ENCODE measurements at places on chromosomes 7 and 10.

DNA sequence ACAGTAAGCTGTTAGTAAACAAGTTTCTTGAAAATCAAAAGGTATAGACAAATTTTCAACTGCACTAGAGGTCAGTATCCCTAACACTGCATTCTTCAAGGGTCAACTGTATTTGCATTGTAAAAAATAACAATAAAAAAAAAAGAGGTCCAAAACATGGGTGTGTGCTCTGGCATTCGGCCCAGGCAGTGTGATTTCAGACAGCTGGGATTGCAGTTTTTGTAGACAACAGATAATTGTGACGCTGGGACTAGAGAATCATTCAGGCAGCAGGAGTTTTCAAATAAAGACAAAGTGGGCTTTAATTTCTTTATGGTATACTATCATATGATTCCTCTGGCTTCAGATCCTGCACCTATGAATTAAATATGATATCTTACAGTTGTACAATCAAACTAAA lies 543.2 kb upstream of the SEMA3D start:
- DNase-seq: no peak

GRCh38 chr10:126950401-126951105 lies 45.3 kb downstream of the DOCK1 start:
- DNase-seq: no peak

- no peak for DNase-seq
These were observed 21.1 kb upstream of the HBP1 start for GRCh38 chr7:107147464-107148393.

DNA sequence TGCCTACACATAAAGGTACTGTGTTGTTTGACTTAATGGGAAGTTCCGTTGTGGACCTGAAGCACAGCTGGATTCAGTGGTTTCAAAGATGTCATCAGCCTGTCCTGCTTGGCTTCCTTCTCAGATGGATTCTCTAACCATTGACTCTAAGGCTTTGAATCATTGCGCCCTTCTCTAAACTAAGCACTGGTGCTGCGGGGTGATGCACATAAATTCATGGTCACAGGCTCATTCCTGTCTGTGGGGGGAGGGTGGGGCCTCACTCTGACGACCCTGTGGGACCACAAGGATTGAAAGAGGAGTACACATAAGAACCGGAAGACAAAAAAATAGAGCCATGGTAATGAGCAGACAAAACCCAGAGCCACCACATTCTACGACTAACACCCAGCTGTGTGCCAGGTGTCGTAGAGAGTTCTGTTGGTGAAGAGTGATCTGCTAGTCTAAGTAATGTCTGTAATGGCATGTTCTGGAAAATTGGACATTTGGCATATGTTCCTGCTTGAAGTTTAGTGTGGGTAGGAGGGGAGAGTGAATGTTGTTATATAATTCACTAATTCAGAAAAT lies 97.3 kb upstream of the YAE1 start:
- no peak for DNase-seq

DNA sequence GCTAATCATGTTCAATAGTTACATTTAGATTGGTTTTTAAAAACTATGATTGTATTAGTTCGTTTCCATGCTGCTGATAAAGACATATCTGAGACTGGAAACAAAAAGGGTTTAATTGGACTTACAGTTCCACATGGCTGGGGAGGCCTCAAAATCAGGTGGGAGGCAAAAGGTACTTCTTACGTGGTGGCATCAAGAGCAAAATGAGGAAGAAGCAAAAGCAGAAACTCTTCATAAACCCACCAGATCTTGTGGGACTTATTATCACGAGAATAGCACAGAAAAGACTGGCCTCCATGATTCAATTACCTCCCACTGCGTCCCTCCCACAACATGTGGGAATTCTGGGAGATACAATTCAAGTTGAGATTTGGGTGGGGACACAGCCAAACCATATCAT lies 34.1 kb upstream of the CC2D2B start:
- no peak for DNase-seq

GRCh38 chr7:114048386-114049235 lies 129.8 kb upstream of the PPP1R3A start:
- DNase-seq: no peak
